CD4-positive, alpha-beta T cell treated with Interleukin-21 for 1 hour (primary cell): ENCODE measurements at places on chromosomes 11 and 22.
A peak's percentile ranks its signal among the peaks of the same experiment; 100 is the strongest.

GRCh38 chr11:64969209-64969608, 2.7 kb downstream of the MAJIN start:
- no peak for DNase-seq

- DNase-seq: no peak
Observed at GRCh38 chr22:46551996-46552395, 14.6 kb upstream of the CELSR1 start.

GRCh38 chr11:132451942-132452601, 1080.2 kb downstream of the OPCML start:
- DNase-seq: no peak

GRCh38 chr11:34613015-34613414, 7.9 kb upstream of the EHF start:
- DNase-seq: no peak

GRCh38 chr22:46172522-46173110, 22.3 kb downstream of the PPARA start:
- no peak for DNase-seq

- DNase-seq: no peak
Observed at GRCh38 chr11:119422809-119423508, at the start of gene THY1. Gene THY1, minus strand, starts transcription at chr11:119423172. Its CDS starts 2,267 bp downstream, at chr11:119420905.

GRCh38 chr11:118682372-118682771, 2.9 kb upstream of the TREH start:
- DNase-seq: no peak

DNA sequence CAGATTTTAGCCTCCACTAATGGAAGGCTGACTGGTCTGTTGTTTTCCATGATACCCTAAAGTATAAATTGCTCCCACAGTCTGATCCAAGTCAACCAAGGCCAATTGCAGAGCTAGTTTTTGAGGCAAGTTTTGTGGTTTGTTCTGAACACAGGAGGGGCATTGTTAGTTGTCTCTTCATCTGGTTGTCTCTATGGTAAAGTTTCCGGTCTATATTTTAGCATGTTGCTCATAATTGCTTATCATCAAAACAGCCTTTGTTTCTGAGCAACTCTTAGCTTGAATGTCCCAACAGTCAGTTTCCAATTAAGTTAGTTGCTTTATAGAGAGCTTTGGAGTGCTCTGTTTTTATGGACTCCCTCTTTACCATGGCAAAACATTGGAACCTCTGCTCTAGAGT, 217.6 kb upstream of the CARD18 start:
- no peak for DNase-seq

- no peak for DNase-seq
Observed at GRCh38 chr11:76776472-76776871, 6.7 kb upstream of the TSKU start.

DNA sequence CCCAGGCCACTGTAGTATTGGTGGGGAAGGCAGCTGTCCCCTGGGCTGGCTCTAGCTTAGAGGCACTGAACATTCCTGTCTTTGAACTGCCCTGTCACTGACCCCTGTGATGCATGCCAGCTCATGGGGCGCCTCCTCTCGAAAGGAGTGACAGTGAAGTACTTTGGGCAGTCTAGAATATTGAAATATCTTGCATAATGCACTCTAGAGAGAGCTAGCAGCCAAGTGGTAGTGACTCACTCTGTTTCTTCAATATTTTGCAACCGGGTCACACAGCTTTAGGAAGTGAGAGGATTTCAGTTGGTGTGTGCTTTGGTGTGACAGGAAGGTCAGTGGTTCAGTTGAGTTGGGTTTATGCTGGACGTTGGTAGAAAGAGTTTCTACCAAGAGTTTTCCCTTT, 35.5 kb upstream of the ST14 start:
- DNase-seq: peak; percentile 16

GRCh38 chr11:13885083-13885482, 77.4 kb upstream of the SPON1 start:
- DNase-seq: no peak

- DNase-seq: peak; percentile 88
Observed at GRCh38 chr11:46352063-46352841, 5.0 kb downstream of the DGKZ start.

DNA sequence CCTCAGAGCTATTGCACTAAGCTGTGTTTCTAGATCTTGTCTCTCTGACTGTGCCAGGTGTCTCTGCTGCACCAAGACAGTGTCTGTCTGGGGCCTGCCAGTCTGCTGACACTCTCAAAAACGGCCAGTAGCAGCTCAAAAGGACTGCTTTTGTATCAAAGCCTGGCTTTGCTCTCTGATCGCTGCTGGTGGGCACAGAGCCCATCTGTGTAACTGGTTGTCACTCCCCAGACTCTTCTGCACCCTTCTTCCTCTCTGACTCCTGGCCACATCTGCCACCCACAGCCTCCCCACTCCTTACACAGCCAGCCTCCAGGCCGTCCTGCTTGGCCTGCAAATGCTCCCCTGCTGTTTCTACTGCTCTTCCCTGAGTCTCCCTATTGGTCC, 26.5 kb downstream of the MED15 start:
- no peak for DNase-seq

GRCh38 chr11:45371251-45372115, 85.3 kb upstream of the SYT13 start:
- peak; percentile 69 for DNase-seq

- no peak for DNase-seq
Observed at GRCh38 chr11:130433357-130433756, 4.9 kb upstream of the ADAMTS8 start.

DNA sequence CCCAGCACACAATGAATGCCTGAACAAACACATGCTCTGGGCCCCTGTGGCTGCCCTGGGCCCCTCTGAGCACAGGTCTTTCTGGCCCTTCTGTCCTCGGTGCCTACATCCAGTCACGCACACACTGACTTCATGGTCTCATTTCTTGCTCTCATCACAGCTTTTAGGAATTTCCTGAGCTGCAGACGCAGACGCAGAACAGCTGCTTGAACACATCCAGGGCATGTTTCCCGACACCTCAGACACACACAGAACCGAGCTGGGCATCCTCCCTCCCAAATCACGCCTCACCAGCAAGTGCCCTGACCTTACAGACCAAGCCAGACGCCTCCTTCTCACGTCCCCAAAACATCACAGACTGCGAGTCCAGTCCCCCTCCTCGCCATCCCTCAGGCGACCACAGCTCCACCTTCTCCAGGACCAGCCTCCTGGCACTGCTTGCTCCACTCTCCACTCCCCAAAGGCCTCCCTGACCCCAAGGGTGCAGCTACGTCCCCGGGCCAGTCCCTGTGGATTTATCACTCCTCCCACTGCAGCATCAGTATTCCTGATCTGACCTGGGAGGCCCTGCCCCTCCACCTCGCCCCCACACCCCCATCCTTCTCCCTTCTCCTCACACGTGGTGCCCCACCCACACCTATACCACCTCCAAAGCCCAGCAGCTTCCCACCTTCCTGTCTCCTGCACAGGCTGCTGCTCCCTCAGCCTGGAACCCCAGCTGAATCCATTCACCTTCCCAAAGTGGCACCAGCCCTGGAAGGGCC, 12.9 kb downstream of the SIRT3 start:
- DNase-seq: no peak
